ENCODE measurements at places on chromosomes 12 and 14. TPM values are rescaled to one million over a fixed set of nuclear protein-coding genes. Genes with fewer than 3 reads are reported as not detected.

KRT71 gene
- not detected for total RNA-seq

NELL2 gene
- 0.35 TPM for total RNA-seq

TBX3 gene
- 6.8 TPM for total RNA-seq

PLA2G1B gene
- total RNA-seq = not detected

KRT3 gene
- total RNA-seq = not detected

GLIPR1L1 gene
- total RNA-seq = not detected

AMIGO2 gene
- total RNA-seq = 40.9 TPM

TSHR gene
- not detected for total RNA-seq

Data from glomerular endothelial cell (primary cell).